ENCODE measurements at places on chromosomes 4 and X. TPM values are rescaled to one million over a fixed set of nuclear protein-coding genes. Genes with fewer than 3 reads are reported as not detected.

DNA sequence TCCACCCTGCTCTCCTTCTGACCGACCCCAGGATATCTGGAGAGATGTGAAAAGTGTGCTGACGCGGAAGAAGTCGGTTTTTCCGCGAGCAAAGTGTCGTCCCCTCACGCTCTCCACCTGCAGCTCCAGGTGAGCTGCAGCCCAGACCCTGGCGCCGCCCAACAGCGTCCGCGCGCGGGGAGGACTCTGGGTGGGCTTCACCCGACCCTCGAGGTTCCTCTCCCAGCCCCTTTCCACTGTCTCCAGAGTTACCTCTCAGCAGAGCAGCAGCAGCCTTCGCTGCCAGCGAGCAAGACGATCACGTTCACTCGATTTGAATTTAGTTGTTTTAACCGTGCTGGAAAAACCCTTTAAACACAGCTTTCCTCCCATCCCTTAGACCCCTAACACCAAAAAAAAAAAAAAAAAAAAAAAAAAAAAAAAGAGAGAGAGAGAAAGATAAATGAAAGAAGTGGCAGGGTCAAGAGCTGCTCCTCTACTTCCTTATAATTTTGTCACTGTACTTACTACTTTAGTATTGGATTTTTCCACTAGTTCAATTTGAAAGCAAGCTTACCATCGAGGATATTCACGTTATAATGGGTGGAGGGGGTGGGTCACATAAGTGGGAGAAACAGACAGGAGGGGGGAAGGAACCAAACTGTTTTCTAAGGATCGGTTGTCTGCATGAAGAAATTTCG, 758 bp upstream of the NR3C2 start:
- DNase-seq, result peak; percentile 16

DNA sequence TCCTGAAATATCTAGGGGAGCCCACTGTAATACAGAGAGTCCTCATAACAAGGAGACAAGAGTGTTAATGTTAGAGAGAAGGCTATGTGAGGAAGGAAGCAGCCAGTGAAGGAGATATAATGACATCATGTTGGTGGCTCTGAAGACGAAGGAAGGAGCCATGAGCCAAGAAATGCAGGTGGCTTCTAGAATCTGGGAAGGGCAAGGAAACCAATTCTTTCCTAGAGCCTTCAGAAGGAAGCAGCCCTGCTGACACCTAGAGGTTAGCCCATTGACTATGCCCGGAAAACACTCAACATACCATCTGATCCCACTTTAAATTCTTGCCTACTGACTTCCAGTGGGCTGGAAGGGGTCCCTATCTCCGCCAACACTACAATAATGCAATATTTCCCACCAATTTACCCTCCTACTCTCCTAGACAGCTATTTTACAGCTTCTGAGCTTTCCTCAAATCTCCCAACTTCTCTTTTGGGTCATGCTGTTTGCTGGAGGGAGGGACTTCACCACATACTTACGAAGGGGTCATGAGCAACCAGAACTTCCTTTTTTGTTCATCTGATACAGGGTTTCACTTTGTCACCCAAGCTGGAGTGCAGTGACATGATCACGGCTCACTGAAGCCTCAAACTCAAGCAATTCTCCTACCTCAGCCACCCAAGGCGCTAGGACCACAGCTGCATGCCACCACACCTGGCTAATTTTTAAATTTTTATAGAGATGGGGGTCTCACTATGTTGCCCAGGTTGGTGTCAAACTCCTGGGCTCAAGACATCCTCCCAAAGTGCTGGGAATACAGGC, 25.2 kb upstream of the G3BP2 start:
- no peak for DNase-seq

Gene NAT8L
- total RNA-seq, result 2.8 TPM

GRCh38 chr4:81852031-81852715, 380.5 kb upstream of the RASGEF1B start:
- no peak for DNase-seq

GRCh38 chrX:40056420-40056819, 41.3 kb downstream of the BCOR start:
- DNase-seq, result no peak

DNA sequence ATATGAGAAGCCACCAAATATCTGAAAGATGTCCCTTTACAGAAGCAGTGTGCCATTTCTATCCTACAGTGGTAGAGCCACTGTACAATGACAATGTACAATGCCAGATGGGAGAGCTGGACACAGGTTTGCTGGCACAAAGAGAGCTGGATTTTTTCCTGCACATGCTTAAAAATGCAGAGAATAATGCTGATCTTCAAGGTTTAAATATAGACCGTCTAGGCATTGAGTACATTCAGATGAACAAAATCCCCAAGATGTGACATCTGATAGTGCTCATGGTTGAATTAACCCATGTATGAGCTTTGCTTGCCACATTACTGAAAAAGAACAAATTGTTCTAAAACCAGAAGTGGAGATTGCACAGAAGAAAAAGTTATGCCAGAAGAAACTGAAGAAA, 11.7 kb downstream of the ADGRL3 start:
- no peak for DNase-seq

DNA sequence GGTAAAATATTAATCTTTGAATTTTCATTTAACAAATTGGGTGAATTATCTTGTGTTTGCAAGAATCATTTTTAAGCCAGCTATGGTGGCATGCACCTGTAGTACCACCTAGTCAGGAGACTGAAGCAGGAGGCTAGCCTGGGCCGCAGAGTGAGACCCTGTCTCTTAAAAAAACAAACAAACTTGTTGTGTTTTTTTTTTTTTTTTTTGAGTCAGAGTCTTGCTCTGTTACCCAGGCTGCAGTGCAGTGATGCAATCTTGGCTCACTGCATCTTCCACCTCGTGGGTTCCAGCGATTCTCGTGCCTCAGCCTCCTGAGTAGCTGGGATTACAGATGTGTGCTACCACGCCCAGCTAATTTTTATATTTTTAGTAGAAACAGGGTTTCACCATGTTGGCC, 2.2 kb downstream of the TXLNG start:
- DNase-seq, result peak; percentile 3

DNA sequence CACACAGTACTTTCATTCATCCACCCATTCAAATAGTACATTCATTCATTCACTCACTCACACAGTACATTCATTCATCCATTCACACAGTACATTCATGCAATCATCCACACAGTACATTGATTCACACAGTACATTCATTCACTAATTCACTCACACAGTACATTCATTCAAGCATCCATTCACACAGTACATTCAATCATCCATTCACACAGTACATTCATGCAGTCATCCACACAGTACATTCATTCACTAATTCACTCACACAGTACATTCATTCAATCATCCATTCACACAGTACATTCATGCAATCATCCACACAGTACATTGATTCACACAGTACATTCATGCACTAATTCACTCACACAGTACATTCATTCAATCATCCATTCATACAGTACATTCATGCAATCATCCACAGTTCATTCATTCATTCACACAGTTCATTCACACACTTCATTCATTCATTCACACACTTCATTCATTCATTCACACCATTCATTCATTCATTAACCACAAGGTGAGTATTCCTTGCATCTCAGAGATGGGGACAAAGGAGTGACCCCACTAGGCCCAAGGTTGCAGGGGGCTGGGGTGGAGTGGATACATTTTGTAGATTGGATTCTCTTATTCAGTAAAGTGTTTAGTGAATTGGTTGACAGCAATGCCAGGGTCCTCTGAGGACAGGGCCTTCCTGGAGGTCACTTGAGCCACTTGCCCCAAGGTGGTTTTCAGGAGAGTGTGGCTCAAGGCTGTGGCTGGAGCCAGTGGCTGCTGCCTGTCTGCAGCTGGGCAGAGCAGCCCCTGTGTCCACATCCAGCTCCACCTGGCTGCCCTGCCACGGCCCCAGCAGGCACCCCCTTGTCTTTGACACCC, 4.3 kb upstream of the SPON2 start:
- DNase-seq, result no peak

Gene DUX4
- total RNA-seq, result not detected

Gene GUF1
- total RNA-seq, result 16.0 TPM

Gene IL13RA2
- total RNA-seq, result 79.4 TPM

Data from Daoy (cell line).